ENCODE measurements at places on chromosomes 2 and 18. TPM values are rescaled to one million over a fixed set of nuclear protein-coding genes. Genes with fewer than 3 reads are reported as not detected.

The GPR155 gene
- total RNA-seq = 0.35 TPM

The GKN1 gene
- total RNA-seq = 0.83 TPM

The SERPINB3 gene
- total RNA-seq = 0.12 TPM

The MBD5 gene
- total RNA-seq = 8.0 TPM

The SERPINB12 gene
- not detected for total RNA-seq

The PSMA8 gene
- total RNA-seq = not detected

The VWC2L gene
- not detected for total RNA-seq

The LYPD6B gene
- total RNA-seq = 0.12 TPM

The PDCD1 gene
- total RNA-seq = not detected
